Stimulated activated CD8-positive, alpha-beta memory T cell treated with anti-CD3 and anti-CD28 coated beads, Interleukin-2, amount 100 ng/mL, for 1 hour (primary cell): ENCODE measurements at places on chromosomes 6 and 20.
A peak's percentile ranks its signal among the peaks of the same experiment; 100 is the strongest.

DNA sequence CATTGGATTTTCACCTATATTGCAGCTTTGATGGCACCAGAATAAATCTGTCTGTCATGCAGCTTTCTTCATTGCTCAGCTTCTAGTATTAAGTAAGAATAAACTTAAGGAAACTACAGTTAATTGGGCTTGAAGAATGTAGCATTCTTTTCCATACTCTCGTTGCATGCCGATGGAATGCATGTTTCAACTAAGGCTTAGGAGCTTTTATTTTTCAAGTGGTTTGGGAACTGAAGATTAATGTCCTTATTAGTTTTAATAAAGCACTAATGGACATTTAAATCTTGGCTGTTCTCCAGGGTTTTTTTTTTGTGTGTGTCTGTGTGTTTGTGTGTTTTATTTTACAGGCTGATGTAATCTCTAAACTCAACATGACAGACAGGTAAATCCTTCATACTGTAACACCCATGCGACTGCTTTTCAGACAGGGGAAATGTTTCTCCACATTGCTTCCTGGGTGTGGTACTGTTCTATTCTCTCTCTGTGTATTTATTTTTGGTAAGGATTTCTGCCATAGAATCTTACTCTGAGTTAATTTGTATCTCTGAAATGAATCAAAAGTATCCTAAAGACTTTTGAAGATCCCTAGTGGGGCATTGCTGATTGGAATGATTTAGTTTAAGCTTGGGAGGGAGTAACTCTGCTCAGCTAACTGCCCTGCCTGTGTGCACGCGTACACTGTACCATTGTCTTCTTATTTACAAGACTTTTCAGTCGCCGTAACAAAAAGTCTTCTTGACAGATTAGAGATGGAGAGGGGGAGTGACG lies 38.0 kb downstream of the SLC9A8 start:
- DNase-seq = no peak

- DNase-seq = no peak
Measured at GRCh38 chr6:158316022-158316421, 3.8 kb downstream of the TULP4 start.

DNA sequence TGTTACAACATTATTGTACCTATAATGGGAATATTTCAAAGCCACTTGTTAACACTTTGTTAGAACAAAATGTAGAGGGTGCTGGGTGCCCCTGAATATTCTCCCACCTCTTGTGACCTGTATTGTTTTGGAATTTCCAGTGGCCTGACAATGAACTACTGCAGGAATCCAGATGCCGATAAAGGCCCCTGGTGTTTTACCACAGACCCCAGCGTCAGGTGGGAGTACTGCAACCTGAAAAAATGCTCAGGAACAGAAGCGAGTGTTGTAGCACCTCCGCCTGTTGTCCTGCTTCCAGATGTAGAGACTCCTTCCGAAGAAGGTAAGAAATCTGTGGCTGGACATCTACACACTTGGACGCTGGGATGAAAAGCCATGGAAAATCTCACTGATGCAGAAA lies 28.9 kb downstream of the PLG start:
- no peak for DNase-seq

DNA sequence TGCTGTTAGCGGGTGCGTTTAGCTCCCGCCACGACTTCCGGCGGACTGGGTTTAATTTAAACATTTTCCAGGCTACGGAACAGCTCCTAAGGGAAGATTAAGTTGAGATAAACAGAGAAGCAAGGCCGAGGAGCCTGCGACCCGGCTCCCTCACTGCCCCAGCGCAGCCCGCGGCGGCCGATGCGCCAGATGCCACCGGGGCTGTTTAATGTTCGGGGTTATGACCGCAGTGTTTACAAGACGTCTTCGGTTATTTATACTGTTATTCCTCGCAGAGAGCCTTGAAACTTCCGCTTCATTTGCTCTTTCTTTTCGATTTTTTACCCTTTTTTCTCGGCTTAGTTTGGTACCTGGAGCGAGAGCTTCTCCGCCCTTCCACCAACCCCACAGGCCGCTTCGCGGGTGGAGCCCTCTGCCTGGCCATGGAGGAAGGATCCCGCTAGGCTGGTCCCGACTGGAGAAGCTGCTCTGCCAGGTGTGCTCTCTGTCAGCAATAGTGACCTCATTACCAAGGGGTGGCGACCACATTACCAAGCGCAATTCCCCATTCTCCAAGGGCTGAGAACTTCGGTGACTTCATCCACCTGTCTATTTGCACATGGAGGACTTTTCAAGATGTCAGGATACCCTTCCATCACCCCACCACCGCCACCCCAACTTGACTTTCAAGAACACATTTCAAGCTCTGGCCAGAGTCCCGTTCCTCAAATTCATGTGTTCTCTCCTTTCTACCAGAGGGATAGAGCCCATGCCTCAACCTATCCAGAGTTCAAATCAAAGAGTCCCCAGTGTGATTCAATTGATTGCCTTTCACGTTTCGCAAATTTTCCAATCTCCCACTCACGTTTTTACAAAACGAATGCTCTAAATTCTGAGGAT lies 4.1 kb downstream of the TCF21 start:
- no peak for DNase-seq

DNA sequence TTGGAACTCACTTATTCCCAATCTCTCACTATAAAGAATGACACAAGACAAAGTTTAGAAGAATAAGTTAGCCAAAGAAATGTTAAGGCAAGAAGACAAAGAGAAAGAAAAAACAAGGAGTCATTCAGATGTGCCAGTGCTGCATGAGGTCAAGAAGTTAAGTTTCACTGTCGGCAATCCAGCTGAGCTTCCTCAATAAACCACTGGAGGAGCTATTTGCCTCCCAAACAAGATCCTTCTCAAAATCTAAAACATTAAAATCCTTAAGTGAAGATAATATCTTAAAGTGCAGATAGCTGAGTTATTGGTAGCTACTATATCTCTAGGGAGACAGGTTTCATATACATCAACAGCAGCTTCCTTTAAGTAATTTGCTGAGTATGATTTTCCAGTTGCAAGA lies 512.3 kb downstream of the HDGFL1 start:
- no peak for DNase-seq

DNA sequence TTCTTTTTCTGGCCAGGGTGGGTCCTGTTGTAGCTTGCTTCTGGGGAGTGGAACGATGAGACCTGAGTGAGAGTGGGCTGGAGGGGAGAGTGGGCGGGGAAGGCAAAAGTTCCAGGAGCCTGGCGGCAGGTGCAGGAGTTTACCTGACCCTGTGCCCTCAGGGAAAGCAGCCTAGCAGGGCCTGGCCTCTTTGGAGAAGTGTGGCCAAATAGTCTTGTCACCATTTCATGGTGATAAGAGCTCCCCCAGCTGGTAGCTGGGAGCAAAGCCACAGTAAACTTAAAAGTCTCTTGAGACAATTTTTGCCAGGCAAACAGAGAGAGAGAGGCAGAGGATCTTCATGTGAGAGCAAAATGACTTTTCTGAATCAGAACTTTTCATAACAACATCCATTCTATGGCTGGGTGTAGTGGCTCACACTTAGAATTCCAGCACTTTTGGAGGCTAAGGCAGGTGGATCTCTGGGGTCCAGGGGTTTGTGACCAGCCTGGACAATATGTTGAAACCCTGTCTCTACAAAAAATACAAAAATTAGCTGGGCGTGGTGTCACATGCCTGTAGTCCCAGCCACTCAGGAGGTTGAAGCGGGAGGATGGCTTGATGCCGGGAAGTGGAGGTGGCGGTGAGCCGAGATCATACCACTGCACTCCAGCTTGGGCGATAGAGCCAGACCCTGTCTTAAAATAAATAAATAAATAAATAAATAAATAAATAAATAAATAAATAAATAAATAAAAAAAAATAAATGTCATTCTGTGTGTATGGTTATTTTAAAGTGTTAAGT lies 161.8 kb upstream of the SCGN start:
- DNase-seq = peak; percentile 49

DNA sequence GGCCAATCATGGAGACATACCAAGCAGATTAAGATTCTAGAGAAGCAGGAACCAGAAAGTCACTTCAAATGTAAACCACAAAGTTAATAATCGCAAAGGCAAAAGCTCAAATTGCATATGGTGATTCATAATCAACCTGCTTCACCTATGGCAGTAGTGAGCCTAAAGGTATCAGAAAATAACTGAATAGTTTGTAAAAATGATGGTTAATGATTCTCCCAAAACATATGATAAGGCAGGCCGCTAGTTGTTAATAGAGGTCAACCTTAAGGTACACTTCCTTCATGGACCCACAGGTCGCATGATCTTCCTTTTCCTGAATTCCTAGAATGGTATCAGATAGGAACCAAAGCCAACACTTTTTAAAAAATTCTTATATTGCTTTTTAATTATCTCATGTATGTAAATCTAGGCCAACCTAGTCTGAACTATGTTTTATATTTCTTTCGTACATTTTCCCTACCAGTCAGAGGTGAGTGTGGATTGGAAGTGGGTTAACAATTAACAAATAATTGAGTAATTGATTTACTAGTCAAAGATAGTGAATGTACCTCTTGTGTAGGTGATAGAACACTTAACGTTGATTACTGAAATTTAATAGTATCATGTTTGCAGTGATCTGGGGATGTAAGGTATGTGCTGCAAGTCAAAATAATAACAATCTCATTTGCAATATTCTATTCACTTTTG lies 16.4 kb downstream of the TAAR2 start:
- DNase-seq = no peak

- no peak for DNase-seq
Measured at GRCh38 chr6:119148098-119148824, 69.8 kb upstream of the FAM184A start.
